ENCODE measurements at places on chromosomes 11 and 22.
A peak's percentile ranks its signal among the peaks of the same experiment; 100 is the strongest.

- no peak for DNase-seq
Observed at GRCh38 chr11:119635776-119636175, 93.2 kb downstream of the NECTIN1 start.

GRCh38 chr11:72375241-72375960 lies 58.9 kb downstream of the CLPB start:
- DNase-seq, result no peak

DNA sequence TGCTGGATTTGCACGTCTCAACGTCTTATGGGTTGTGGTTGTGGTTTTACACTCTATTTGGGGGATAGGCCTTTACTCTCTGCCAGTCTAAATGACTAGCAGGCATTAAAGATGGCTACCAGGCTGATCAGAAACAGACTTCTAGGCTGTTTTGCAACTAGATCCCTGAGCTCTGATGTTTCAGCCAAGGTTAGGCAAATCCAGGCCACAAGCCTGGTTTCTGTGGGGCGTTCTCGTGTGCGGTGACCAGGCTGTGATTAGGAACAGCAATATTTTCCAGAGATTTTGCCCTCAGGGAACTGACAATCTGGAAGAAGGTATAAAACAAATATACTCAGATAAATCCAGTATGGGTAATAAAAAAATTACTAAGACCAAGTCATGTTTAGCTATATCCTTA lies 502.4 kb downstream of the INSC start:
- DNase-seq, result no peak

- DNase-seq, result no peak
Observed at GRCh38 chr11:92628401-92629292, 340.8 kb upstream of the MTNR1B start.

GRCh38 chr11:75450236-75450635 lies 17.2 kb upstream of the KLHL35 start:
- no peak for DNase-seq

DNA sequence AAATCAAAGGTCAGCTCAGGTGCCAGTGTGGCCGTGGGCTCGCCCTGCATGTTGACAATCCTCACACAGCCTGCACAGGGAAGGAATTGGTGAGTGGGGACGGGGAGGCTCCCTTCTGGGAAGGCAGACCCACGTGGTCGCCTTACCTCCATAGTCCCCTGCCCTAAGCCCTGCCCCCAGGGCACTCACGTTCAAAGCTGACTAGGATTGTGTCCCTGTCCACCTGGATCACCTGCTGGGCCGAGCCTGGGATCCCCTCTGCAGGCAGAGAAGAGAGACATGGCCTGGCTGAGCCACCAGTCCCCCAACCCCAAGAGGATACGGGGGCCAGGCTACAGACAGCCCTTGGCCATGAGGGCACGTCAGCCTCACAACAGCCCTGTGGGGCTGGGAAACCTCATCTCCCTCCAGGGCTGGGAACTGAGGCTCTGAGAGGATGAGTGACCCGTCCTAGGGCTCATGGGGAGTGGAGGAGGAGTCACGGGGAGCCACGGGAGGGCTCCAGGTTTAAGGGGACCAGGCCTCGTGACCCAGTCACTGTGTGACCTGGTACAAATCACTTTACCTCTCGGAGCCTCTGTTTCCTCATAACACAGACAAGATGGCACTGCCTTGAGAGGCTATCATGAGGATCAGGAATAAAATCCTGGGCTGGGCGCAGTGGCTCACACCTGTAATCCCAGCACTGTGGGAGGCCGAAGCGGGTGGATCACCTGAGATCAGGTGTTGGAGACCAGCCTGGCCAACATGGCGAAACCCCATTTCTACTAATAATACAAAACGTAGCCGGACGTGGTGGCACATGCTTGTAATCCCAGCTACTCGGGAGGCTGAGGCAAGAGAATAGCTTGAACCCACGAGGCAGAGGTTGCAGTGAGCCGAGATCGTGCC lies 12.1 kb upstream of the SF1 start:
- no peak for DNase-seq

GRCh38 chr11:36777311-36777710 lies 179.3 kb upstream of the RAG2 start:
- no peak for DNase-seq

DNA sequence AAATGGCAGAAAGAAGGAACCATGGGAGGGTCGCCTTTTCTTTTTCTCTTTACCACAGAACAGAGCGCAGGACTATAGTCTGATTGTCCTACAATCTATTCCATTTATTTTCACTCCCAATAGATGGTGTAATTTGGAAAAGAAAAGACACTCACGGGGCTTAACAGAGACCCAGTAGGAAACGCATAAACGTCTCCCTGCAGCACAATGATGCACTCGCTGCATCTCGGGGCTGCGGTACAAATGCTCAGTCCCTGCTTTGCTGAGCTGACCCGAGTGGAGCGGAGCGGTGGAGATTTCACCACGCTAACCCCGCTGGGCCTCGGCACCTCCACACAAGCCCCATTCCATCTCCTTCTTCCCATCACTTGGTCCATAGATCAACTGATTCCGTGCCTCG lies 1.5 kb downstream of the FEZ1 start:
- DNase-seq, result no peak

- no peak for DNase-seq
Observed at GRCh38 chr11:7874056-7874455, 57.0 kb downstream of the OR10A6 start.

- no peak for DNase-seq
Observed at GRCh38 chr11:125155100-125155444, 9.5 kb upstream of the PKNOX2 start.

- no peak for DNase-seq
Observed at GRCh38 chr22:44398856-44399837, 86.4 kb upstream of the SHISAL1 start.

DNA sequence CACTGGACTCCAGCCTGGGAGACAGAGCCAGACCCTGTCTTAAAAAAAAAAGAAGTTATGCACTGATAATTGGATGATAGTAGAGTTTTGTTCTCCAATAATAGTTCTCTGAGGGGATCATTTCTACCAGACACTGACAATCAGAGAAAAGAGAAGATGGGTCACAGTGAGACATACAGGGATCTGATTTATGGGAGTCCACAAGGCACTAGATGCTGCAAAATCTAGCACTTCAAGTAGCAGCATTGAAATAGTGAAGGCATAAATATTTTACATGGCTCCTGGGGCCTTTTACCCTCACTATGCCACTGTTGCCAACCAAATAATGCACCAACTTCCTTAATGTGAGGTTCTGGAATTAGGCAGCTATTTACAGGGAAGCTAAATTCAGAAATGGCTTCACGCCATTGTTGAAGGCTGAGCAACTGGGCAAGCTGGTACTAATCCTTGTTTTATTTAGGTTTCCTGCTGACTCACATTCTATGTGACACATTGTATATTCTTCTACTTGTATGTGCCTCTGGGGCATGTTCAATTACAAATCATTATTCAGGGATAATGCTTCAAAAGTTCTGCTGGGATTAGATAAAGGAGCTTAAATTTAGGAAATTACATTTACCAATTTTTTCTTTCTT lies 38.2 kb upstream of the ABTB2 start:
- no peak for DNase-seq

- DNase-seq, result no peak
Observed at GRCh38 chr11:96213500-96213899, 129.5 kb downstream of the MAML2 start.

DNA sequence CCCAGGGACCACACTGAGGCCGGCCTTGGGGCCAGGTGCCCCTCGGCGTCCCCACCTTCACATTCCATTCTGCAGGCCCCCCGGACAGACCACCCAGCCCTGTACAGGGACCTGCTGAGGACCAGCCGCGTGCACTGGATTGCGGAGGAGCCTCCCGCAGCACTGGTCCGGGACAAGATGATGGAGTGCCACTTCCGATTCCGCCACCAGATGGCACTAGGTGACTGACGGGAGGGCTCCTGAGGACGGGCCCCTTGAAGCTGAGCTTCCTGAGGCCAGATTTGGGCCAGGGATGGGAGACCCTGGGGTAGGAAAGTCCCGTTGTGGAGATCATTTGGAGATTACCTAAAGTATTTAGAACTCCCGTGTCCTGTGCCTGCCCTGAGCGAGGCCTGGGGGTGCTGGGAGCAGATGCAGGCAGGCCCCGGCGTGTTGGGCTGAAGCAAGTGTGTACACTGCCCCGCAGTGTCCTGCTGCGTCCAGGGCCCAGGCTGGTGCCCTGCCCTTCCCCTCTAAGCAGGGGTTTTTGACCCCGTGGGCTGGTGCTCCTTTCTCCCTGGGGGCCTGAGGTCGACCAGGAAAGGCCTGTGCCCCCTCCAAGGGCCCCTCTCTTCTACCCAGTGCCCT lies 20.0 kb downstream of the TRMU start:
- no peak for DNase-seq

DNA sequence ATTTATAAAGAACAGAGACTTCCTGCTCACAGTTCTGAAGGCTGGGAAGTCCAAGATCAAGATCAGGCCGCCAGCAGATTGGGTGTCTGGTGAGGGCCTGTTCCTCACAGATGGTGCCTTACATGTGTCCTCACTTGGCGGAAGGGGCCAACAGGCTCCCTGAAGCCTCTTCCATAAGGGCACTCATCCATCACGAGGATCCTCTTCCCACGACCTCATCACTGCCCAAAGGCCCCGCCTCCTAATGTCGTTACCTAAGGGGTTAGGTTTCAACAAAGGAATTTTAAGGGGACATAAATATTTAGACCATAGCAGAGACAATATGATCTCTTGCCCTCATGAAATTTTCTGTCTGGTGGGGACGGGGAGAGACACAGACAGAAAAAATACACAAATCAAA lies 18.6 kb downstream of the TP53AIP1 start:
- DNase-seq, result no peak

DNA sequence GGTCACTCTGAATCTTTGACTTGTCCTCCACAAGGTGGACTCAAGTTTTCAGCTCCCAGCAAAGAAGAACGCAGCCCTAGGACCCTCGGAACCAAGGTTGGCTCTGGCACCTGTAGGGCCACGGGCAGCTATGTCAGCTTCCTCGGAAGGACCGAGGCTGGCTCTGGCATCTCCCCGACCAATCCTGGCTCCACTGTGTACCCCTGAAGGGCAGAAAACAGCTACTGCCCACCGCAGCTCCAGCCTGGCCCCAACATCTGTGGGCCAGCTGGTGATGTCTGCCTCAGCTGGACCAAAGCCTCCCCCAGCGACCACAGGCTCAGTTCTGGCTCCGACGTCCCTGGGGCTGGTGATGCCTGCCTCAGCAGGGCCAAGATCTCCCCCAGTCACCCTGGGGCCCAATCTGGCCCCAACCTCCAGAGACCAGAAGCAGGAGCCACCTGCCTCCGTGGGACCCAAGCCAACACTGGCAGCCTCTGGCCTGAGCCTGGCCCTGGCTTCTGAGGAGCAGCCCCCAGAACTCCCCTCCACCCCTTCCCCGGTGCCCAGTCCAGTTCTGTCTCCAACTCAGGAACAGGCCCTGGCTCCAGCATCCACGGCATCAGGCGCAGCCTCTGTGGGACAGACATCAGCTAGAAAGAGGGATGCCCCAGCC lies 2.2 kb downstream of the INPP5J start:
- DNase-seq, result no peak

GRCh38 chr11:129937592-129938238 lies 42.3 kb upstream of the NFRKB start:
- DNase-seq, result no peak

- DNase-seq, result no peak
Observed at GRCh38 chr11:67670316-67671210, 3.9 kb downstream of the ALDH3B2 start.

- DNase-seq, result no peak
Observed at GRCh38 chr11:105208019-105208418, 68.5 kb upstream of the CARD18 start.

DNA sequence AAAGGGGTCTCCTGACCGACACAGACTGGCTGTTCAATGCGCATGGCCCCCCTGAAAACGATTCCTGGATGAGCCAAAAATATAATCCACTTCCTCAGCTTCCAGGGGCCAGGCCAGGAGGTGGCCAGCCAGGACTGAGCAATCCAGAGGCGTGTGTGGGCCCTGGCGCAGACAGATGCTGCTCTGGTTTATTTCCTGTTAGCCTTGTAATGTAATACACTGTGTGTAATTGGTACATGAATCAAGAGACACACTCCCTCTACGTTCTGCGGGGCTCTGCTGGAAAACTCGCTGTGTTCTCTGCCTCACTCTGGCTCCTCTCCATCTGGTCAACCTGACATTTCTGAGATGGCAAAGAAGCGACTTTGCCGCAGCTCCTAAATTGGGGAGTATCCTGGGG lies 26.3 kb upstream of the ISX start:
- DNase-seq, result no peak

GRCh38 chr22:20159076-20159475 lies 8.2 kb upstream of the CCDC188 start:
- DNase-seq, result no peak

DNA sequence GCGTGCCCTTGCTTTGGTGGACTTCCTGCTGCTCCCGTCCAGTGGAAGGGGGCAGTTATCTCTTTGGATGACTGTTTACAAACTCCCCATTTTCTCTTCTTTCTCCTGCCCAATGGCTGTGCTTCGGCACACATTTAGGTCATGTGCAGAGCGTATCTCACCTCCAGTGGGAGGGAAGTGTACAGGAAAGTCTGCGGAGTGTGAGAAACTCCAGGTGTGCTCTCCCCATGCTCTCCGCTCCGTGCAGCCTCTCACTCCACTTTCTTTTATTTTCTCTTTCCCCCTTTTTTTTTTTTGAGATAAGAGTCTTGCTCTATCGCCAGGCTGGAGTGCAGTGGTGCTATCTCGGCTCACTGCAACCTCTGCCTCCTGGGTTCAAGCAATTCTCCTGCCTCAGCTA lies 11.9 kb upstream of the TEF start:
- no peak for DNase-seq

DNA sequence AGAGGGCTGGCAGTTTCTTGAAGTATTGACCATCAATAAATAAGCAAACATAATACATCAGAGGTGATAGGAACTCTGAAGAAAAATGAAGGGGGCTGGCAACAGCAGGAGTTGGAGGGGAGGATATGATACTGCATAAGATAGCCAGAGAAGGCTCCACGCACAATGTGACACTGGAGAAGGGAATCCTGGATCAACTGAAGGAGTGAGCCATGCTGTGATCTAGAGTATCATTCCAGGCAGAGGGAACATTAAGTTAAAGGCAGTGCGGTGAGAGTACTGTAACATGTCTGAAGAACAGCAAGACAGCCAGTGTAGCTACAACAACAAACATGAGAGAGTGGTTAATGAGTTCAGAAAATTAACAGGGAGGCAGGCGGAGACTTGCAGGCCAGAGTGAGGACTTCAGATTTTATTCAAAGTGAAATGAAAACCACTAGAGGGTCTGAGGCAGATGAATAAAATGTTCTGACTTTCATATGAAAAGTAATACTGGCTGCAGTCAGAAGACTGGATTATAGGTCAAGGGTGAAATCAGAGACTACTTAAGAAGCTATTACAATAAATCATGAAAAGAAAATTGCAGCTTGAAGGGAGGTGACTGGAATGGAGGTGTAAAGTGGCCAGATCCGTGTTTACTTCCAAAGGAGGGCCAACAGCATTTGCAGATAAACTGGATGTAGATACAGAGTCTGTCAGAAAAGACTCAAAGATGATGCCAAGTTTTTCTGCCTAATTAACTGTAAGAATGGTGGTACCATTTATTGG lies 49.4 kb downstream of the RRAS2 start:
- DNase-seq, result no peak

GRCh38 chr22:28002863-28003565 lies 84.0 kb upstream of the PITPNB start:
- DNase-seq, result no peak

- DNase-seq, result peak; percentile 14
Observed at GRCh38 chr11:111454561-111455192, 57.5 kb downstream of the BTG4 start.

Measured in activated CD8-positive, alpha-beta memory T cell treated with anti-CD3 and anti-CD28 coated beads for 4 hours (primary cell).